ENCODE measurements at places on chromosomes 5 and 9.

GRCh38 chr5:175129121-175129520 lies 314.9 kb downstream of the DRD1 start:
- no peak for DNase-seq

- DNase-seq, result no peak
Observed at GRCh38 chr5:181069767-181070491, 29.9 kb downstream of the BTNL9 start.

DNA sequence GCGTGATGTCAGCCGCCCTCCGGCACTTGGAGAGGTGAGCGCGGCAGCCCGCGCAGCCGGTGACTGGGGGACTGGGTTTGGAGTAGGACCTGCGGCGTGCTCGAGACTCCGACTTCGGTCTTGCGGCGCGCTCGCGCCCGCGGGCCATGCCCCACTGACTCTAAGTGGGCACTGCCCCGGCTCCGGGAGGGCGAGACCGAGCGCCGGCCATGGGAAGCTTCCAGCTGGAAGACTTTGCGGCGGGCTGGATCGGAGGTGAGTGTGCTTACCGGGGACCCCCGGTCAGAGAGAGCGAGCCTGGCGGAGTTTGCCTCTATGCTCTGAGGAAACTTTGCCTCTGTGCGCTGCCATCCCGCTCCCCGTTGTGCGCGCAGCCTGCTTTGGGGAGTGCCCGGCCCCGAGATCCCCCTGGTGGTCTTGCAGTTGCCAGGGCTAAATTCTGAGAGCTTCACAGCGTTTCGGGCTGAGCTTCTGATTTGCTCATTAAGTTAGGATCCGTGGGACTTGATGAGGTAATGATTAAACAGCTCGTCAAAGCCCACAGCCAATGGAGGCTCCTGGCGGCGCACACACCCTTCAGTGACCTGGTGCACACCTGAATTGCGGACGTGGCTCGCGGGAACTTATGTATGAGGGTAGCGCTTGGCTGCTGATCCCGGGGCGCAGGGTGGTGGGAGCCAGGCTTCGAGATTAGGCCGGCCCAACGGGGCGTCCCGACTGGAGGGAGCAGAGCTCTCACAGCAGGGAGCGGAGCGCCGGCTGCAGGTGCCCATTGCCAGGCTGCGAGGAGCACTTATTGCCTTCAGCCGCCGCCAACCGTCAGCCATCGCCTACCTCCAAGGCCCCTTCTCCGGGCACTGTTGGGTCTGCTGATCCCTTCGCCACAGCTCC lies at the start of gene SLC25A48:
TSS of gene SLC25A48 (plus strand) at position 25 of the 891 bp plus-strand sequence. CDS start at position 210, 185 bp downstream.
- no peak for DNase-seq

DNA sequence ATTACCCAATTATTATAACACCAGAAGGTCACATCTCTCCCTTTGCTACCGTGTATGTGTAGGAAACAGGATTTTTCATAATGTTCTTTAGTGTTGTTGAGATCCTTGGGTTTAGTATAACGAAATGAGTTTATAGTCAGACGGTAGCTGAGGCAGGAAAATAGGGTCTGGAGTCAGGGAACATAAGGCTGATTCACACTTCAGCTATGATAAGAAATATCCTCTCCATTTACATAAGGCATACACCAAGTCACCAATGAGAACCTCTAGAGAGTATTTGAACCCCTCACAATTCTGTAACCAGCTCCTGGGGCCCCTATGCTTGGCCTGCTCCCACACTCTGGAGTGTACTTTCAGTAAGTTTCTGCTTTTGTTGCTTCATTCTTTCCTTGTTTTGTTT lies 58.9 kb upstream of the ANKH start:
- DNase-seq, result no peak

- DNase-seq, result no peak
Observed at GRCh38 chr5:173232499-173233346, 2.3 kb downstream of the NKX2-5 start.

DNA sequence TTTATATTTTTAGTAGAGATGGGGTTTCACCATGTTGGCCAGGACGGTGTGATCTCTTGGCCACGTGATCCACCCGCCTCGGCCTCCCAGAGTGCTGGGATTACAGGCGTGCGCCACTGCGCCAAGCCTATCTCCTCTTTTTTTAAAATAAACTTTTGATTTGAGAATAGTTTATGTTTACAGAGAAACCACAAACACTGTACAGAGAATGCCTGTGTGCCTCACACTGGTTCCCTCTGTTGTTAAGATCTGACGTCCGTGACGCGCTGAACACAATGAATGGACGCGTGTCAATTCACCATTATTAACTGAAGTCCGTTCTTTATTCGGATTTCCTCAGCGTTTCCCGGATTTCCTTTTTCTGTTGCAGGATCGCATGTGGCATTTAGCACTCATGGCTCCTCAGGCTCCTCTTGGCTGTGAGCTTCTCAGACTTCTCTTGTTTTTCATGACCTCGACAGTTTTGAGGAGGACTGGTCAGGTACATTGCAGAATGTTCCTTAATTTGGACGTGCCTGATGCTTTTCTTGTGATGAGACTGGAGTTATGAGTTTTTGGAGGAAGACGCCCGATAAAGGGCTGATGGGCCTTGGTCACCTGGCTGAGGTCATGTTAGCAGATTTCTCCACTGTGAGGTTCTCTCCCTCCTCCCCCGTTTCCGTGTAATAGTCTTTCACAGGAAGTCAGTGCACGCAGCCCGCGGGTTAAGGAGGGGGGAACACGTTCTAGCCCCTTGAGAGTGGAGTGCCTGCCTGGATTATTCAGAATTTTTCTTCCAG lies 69.6 kb downstream of the ANKRD33B start:
- DNase-seq, result no peak

DNA sequence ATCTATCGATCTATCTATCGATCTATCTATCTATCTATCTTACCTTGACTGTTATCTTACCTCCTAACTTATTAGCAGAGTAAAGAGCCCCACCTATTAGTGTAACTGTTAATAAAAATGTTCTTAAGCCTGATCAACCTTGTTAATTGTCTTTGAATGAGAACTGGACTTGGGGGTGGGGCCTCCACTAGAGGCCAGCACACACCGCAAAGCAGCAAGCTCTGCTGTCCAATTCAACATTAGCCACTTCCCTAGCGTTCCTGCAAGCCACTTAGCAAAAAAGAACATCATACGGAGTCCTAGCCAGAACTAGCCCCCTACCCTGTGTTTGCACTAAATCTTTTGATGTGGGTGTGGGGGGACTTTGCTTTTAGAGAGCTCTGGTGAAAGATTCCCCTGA lies 515.8 kb downstream of the KDM4C start:
- DNase-seq, result no peak

- no peak for DNase-seq
Observed at GRCh38 chr9:18906656-18907395, 126.2 kb downstream of the SAXO1 start.

GRCh38 chr9:33374634-33375237 lies 27.6 kb downstream of the AQP7 start:
- DNase-seq, result peak; percentile 37

DNA sequence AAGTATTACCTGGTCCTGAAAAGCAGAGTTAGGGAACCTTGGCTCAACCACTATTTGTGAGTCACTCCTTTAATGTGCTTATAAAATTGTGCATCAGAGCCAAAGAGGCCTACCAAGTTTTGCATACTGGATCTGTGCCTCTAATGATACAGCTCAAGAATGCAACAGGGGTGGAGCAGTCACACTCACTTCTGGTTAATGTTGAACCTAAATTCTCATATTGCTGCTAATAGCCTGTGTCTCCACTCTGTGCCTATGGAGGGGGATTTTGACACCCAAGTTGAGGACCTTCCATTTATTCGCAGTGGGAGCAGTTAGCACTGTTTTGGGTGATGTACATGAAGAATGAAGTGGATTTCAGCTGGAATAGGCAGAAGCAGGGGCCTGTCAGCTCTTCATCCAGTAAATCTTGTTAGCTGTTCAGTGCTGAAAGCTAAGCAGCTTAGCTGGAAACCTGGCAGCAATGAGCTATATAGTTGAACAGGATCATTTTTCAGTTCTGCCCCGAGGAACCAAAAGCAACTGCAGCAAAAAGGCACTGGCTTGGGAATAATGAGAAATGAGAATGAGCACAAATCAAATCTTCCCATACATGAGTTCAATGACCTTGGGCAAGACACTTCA lies 9.7 kb downstream of the SH3TC2 start:
- no peak for DNase-seq

DNA sequence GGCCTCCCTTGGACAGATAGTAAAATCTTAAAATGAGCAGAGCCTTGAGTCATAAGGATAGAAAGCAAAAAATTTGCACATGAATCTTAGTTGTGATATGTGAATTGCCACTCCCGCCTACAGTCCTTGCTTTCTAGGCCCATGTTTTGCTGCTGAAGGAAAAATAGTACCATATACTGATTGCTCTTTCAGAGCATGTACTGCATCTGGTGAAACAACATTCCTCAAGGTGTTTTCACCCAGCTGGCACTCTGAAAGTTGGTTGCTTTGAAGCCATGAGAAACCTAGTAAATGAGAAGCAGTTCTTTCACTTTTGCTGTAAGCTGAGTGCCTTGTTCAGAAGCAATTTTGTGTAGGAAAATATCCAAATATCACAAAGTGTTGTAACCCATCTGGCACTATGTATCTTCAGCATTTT lies 10.3 kb downstream of the CDC37L1 start:
- peak; percentile 44 for DNase-seq

DNA sequence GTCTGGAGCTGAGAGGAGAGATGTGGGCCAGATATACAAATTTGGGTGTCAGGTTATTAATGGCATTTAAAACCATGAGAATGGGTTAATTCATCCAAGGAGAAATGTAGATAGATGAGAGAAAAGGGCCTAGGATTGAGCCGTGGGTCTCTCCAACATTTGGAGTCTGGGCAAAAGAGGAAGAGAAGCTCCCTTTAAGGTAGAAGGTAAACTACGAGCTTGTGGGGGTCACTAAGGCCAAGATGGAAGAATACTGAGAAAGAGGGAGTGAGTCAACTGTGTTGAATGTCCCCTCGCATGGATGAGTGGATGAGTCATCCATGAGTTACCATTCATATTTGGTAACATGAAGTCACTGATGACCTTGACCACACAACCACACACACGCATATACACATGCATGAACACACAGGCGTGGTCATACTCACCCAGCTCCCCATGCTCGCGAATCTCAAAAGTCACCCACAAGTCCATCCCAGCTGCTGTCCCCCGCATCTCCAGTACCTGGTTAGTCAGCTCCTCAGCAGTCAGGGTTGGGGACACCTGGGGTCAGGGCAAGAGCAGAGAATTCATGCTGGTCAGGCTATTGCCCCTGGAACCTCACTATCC lies 6.8 kb upstream of the FCHSD1 start:
- no peak for DNase-seq

DNA sequence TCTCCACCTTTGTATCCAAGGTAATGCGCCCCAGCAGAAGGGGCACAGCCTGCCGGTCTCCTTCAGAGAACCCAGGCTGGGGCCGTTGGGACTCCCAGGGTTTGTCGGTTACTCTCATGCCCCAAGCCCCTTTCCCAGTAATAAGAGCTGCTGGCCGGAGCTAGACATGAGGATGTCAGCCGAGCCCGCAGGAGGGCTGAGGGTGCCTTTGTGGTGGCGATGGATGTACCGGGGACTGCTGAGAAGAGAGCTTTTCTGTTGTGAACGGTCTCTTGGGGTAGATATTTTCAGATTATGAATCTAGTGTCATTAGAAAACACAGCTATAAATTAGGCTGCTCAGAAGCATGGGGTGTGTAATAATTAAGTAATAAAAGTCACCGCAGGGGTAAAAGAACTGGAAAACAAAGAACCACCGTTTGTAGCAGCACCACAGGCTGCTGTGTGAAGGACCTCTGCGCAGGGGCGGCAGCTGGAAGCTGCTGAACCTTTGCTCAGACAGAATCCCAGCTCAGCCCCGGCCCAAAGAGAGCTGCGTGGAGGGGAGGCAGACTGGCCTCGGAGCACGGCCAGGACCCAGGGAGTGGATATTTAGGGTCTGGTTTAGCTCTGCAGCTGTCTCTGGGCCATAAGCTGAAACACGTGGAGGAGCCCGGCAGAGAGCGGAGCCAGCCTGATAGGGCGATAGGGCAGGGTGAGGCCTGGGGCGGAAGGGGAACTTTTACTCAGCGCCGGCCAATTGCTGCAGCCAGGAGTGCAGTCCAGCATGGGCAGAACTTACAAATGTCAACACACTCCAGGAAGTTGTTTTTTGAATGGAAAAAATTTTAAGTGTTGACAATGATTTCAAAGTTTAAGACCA lies 50.5 kb upstream of the BARHL1 start:
- DNase-seq, result no peak

DNA sequence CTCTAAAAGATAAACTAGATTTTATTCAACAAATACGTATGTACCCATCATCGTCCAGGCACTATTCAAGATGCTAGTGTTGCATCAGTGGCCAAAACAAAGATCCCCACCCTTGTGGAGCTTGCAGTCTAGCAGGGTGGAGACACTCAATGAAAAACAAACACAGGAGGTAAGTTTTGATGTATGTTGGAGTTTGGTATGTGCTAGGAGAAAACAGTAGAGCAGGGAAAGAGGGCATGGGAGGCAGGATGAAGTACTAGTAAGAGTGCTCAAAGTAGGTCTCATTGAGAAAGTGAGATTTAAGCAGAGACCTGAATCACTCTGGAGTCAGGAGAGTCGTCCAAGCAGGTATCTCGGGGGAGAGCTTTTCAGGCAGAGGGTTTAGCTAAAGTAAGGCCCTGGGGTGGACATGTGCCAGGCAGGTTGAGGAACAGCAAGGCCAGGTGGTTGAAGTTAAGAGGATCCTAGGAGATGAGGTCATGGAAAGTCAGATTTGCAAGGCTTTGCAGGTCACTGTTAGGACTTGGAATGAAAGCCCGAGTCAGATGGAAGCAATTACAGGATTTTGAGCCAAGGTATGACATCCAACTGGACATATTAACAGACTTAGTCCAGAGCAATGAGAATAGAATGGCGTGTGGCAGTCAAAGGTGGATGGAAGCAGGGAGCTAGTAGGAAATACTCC lies 9.2 kb downstream of the SNX18 start:
- no peak for DNase-seq

DNA sequence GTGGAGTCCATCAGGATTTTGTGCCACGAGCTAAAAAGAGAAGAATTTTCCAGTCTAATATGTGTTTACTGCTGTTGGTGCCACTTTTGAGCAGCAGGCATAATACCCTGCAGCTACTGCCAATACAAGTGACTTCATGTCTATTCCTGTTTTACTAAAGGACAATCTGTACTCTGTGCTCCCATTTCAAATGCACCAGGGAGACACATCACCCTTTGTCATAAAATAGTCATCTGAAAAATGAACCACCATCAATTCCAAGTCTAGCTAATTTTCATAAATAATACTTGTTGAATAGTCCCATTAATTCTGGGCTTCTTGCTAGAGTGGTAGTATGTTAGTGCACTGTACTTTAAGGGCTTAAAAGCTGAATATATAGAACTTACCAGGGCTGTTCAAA lies 8.9 kb upstream of the PKD2L2 start:
- DNase-seq, result no peak

DNA sequence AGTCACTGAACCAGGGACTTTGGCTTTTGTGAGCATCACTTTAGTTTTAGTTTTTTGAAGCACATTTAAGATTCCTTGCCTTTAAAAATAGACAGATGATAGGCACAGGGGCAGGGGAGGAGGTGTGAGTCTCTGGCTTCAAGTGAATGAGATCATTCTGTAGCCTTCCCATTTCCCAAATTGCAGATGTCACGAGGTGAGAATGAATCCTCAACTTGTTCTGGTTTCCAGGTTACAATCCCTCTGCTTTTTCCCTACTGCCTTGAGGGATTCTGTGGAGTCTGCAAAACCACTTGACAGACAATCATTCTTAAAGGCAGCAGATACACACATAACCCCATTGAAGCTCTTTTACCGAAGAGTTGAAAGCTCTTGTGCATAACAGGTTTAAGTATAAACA lies 332.4 kb downstream of the DMAC1 start:
- no peak for DNase-seq

Data from GM12864 (cell line).